Caco-2 (cell line): ENCODE measurements at places on chromosomes 2 and 18. TPM values are rescaled to one million over a fixed set of nuclear protein-coding genes. Genes with fewer than 3 reads are reported as not detected.

Gene SIX3
- not detected in 2 replicates for total RNA-seq

Gene POMC
- 10.5 and 14.9 TPM in 2 replicates for total RNA-seq

Gene PAIP2B
- 9.1 and 9.9 TPM in 2 replicates for total RNA-seq

Gene MLPH
- total RNA-seq, result not detected in 2 replicates

Gene IL18R1
- total RNA-seq, result not detected in 2 replicates

Gene AQP4
- total RNA-seq, result 0.27 and 0.46 TPM in 2 replicates

Gene PRKD3
- 40.2 and 41.2 TPM in 2 replicates for total RNA-seq

Gene SLC9A4
- total RNA-seq, result 1.2 and 1.4 TPM in 2 replicates

Gene IL36G
- not detected in 2 replicates for total RNA-seq
